ENCODE measurements at places on chromosomes 2 and 18.
A peak's percentile ranks its signal among the peaks of the same experiment; 100 is the strongest.

- DNase-seq, result no peak
Measured at GRCh38 chr2:76821731-76822130, 700.4 kb downstream of the LRRTM4 start.

GRCh38 chr2:71101656-71102055 lies 28.4 kb downstream of the MCEE start:
- no peak for DNase-seq

- DNase-seq, result no peak
Measured at GRCh38 chr18:80041424-80041823, 7.2 kb downstream of the RBFA start.

GRCh38 chr2:52775674-52776073 lies 991.9 kb upstream of the CHAC2 start:
- no peak for DNase-seq

GRCh38 chr2:96584017-96584416 lies 47.5 kb downstream of the ARID5A start:
- DNase-seq, result no peak

GRCh38 chr18:71287268-71287667 lies 998.4 kb downstream of the SOCS6 start:
- DNase-seq, result no peak

DNA sequence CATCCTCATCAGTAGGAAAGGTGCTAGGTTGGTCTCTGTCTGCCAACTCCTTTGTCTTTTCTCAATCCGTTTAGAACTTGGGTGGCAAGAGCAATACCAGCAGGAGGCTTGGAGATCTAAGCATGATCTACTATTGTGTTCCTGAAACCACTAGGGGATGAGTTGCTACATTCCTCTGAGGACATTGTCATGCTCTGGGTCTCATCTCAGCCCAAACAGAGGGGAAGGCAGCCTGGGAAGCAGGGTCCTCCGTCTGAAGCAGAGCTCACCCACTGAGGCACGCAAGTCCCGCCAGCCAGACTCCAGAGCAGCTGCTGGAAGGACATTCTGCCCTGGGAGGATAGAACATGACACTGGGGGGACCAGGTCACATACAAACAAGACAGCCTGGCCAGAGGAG lies 162.9 kb downstream of the MTCL1 start:
- no peak for DNase-seq

- DNase-seq, result no peak
Measured at GRCh38 chr2:74735564-74735963, 81.5 kb downstream of the SEMA4F start.

- no peak for DNase-seq
Measured at GRCh38 chr18:21183670-21184069, 58.4 kb upstream of the GREB1L start.

GRCh38 chr18:13726972-13727331 lies 479 bp downstream of the RNMT start:
- peak; percentile 31 for DNase-seq

- no peak for DNase-seq
Measured at GRCh38 chr2:237330541-237330940, 83.4 kb downstream of the COL6A3 start.

- no peak for DNase-seq
Measured at GRCh38 chr2:191169456-191170300, 18.9 kb upstream of the STAT4 start.

- no peak for DNase-seq
Measured at GRCh38 chr2:240892356-240892755, 3.6 kb downstream of the MAB21L4 start.

GRCh38 chr2:128309280-128310093 lies 9.2 kb downstream of the HS6ST1 start:
- no peak for DNase-seq

- no peak for DNase-seq
Measured at GRCh38 chr18:35510076-35510651, 12.4 kb upstream of the INO80C start.

- no peak for DNase-seq
Measured at GRCh38 chr2:67797801-67798540, 264.8 kb downstream of the C1D start.

- no peak for DNase-seq
Measured at GRCh38 chr18:23936381-23936958, 78.1 kb upstream of the TTC39C start.

- DNase-seq, result no peak
Measured at GRCh38 chr18:21433436-21433835, 167.1 kb downstream of the ESCO1 start.

DNA sequence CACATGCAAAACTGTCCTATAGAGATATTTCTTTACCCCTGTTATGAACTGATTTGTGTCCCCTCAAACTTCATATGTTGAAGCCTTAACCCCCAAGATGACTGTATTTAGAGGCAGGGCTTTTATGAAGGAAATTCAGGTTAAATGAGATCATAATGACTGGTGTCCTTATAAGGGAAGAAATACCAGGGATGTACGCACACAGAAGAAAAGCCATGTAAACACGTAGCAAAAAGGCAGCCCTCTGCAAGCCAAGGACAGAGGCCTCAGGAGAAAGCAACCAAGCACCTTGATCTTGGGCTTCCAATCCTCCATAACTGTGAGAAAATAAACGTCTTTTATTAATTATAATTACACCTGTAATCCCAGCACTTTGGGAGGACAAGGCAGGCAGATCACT lies 101.3 kb upstream of the NDUFV2 start:
- no peak for DNase-seq

DNA sequence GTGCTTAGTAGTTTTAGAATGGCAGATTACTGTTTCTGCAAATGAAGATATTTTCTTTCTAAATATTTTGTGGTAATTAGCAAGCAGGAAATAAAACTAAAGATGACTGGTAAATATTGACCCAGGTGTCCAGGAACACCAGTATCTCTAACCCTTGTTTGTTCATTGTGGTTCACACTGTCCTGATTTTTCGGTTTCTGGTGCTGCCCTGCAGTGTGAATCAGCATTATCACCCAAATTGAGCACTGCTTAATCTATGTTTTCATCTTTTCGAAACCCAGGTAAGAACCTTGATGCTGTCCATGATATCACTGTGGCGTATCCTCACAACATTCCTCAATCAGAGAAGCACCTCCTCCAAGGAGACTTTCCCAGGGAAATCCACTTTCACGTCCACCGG lies 167.4 kb downstream of the CAPN13 start:
- DNase-seq, result no peak

DNA sequence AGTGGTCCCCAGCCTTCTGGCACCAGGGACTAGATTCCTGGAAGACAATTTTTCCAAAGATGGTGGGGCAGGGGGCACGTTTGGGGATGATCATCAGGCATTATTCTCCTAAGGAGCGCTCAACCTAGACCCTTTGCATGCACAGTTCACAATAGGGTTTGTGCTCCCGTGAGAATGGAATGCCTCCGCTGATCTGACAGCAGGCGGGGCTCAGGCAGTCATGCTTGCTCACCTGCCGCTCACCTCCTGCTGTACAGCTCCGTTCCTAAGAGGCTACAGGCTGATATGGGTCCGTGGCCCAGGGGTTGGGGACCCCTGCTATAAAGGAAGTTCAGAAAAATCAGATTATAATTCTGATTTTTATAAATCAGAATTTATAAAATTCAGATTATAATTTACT lies 22.3 kb upstream of the TYMS start:
- DNase-seq, result no peak

DNA sequence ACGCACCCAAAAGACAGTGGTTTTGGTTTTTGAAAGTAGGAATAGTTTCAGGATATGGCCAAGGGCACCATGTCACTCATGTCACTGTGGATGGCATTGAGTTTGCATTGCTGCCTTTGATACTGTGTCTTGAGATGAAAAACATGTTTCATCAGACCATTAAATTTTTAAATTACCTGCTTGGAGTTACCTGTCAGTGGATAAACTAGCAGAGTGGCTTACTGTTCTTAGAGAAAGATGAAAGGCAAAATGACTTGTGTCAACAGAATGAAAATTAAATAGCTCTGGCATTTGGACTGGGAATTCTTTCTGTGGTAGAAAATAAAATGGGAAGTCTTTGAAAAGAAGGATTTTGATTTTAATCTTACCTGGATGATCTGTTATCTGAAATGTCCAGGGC lies 386 bp downstream of the ICOS start:
- no peak for DNase-seq

DNA sequence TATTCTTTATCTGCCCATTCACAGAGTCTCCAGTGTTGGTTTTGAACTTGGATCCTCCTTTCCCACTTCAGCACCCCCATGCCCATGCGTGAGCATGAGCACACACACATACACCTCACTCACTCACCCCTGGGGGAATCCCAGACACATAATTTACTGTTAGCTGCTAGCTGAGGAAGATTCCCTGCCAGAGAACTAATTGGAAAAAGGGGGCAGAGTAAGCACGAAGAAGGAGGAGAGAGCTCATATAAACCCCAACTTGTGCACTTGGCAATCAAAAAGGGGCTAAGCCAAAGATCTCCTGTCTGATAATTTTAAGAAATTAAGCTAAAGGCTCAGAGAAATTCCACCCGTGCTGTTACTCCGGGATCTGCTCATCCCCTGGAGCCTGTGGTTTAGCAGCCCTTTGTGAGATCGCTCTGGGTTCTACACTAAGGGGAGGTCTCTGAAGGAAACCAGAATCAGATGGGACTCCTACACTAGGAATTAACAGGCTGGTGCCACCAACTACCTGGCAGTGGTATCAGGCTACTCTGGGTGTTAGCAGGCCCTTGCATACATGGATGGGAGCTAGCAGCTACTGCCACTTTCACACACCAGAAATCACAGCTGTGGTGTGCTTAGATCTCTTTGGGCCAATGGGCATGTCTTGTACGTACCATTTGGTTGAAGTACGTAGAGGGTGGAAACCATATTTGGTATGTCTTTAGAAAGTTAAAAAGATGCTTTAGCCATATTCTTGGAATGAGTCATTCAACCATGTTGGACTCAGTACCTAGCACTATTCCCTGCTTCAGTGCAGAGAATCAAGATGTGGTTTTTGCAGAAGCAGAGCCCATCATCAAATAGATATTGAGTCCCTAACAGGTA lies 95.6 kb upstream of the SLC14A2 start:
- no peak for DNase-seq

DNA sequence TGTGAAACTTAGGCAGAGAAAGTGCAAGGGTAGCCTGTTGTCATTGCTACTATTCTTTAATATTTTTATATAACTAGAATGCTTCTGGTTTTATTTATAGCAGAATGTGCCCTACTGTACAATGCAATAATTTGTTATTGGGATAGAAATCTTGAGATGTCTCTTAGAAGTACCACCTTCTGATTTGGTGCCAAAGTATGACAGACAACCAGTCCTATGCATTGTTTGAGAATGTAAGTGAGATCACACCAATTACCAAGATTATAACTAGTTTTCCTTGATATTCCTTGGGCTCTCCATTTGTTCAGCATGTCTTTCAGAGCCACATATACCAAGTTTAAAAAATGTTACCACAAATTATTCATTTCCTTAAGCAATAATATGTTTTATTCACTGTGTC lies 399.7 kb downstream of the CPS1 start:
- no peak for DNase-seq

All from esophagus squamous epithelium (tissue), 5 donors.